Cortex of kidney (tissue), 1 donor: ENCODE measurements at places on chromosomes 11 and 22.

- DNase-seq: no peak
Measured at GRCh38 chr11:119367661-119368120, 13.8 kb downstream of the USP2 start.

- no peak for DNase-seq
Measured at GRCh38 chr11:90220391-90220790, 2.5 kb downstream of the CHORDC1 start.

- DNase-seq: no peak
Measured at GRCh38 chr11:128205796-128206195, 381.6 kb downstream of the ETS1 start.

DNA sequence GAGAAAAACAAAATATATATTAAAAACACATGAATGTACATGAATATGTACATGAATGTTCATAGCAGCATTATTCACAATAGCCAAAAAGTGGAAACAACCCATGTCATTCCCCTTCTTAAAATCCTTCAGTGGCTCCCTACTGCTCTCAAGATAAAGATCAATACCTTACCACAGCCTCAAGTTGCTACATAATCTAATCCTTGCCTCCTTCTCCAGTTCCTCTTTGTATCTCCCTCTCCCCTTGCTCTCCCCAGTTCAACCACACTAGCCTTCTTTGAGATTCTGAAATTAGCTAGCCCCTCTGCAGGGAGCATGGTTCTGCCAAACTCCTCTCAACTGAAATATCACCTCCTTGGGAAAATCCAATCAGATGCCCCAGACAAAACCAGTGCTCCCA lies 28.1 kb downstream of the MTMR2 start:
- no peak for DNase-seq

DNA sequence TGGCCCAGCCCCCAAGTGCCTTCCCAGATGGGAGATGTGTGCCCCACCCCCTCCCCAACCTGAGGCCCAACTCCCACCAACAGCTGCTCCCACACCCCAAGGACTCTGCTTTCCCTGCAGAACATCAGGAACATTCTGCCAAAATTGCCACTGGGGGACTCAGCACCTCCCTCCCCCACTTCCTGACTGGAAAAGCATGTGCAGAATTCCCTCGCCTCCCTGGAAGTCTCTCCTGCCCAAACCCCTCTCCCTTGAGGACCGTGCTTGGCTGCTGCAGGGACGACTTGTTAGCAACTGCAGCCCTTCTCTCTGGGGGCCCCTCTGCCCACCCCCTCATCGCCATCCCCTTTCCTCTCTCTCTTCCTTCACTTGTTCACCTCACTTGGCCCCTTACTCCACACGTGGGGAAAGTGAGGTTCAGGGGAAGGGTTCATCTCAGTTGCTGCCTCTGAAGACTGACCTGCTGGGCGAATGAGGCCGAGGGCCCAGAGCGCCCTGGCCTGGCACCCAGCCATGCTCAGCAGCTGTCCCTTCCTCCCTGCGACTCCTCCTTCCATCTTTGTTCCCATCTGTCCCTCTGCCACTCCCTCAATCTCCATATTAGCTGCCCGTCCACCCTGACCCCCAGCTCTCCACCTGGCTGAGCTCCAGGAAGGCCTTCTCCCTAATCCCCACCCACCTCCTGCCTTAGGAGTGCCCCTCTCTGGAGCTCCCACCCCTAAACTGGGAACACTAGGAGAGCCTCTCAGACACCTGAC lies 105.1 kb downstream of the CHST1 start:
- no peak for DNase-seq

GRCh38 chr11:130620548-130620947 lies 172.1 kb downstream of the ADAMTS15 start:
- DNase-seq: no peak
